ENCODE measurements at places on chromosomes 12 and 14.

DNA sequence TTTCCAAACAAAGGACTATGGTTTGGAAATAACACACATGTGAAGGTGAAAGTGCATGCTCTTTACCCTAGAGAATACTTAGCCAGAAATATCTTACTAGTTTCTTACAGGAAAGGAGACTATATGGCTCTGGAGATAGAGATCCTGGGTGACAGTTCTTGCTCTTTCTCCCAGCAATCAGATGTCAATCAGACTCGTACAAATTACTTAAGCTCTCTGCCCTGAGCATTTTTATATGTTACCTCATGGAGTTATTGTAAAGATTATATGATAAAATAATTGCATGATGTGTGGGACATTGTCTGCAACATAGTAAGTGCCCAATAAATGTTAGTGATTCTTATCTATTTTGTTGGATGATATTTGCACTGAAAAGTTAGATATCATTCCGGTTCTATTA is 76.8 kb downstream of the FAR2 start:
- DNase-seq = no peak

DNA sequence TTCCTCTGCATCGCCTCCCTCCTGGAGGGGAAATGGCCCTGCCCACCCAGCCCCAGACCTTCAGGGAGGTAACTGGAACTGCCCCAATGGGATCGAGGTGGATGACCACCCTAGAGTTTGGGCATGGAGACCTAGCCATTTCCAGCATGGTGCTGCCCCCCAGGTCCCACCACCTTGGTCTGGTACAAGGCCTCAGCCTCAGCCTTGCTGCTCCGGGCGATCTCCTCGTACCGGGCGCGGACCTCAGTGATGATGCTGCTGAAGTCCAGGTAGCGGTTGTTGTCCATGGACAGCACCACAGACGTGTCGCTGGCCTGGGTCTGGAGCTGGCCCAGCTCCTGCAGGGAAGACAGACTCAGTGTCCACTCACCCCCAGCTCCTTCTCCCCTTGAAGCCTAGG is 4.4 kb downstream of the KRT78 start:
- DNase-seq = no peak

- peak; percentile 38 for DNase-seq
Observed at GRCh38 chr14:98953551-98954348, 318.2 kb downstream of the BCL11B start.

DNA sequence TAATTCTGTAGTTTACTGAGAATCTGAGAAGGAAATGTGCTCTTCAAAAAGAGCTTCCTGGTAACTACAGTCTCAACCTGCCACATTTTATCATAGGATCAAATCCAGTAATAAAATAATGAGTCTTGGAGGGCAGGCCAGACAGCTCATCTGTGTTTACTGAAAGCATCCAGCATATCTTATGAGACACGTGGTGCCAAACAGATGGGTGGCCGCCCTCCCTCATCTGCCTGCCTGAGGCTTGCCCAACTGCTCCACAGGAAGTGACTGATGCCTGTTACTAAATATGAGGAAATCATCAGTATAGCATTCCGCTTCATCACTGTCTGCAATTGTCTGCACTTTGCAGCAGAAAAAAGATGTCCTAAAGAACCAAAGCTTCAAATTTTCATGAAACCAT is 13.5 kb downstream of the DHRS7 start:
- DNase-seq = no peak

- peak; percentile 51 for DNase-seq
Observed at GRCh38 chr12:53048780-53049401, 974 bp upstream of the TNS2 start.
